Fibroblast of skin of left quadriceps (primary cell): ENCODE measurements at places on chromosomes 6 and 20.

GRCh38 chr6:147508042-147508865 is at the start of gene SAMD5:
Gene SAMD5 (plus strand): TSS chr6:147508690. CDS start chr6:147508929, 239 bp downstream.
- DNase-seq: no peak

- no peak for DNase-seq
Measured at GRCh38 chr6:111757342-111757741, 115.9 kb downstream of the FYN start.

DNA sequence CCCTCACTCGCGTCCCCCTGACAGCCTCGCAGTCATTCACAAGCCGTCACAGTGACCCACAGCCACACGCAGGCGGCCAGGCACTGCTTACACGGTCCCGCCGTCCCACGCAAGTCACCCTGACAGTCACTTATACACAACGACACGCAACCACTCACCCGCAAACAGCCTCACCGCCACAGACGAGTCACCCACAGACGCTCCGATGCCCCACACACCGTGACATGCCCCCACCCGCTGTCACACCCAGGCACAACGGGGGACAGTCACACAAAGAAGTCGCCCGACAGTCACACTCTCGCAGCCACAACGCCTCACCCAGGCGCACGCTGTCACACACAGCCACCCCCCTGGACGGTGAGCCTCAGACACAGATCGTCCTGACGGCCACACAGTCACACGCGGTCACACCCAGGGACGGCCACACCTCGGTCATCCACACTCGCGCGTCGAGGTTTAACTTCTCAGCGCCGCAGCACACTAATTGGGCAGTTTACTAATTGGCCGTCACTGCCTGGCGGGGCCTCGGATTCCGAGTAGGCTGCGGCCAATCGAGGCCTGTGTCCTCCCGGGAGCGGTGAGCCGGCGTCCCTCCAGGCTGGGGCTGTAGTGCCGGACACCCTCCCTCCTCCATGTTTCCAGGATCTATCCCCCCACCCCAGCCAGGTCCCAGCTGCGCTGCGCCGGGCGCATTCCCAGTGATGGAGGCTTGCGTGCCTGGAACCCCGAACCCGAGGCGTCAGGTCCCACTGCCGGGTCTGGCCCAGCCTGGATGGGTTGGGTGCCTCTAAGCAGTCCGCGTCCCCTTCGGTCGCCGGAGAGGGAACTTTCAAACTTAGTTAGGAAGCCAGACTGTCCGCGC is 790 bp downstream of the TOX2 start:
- no peak for DNase-seq

DNA sequence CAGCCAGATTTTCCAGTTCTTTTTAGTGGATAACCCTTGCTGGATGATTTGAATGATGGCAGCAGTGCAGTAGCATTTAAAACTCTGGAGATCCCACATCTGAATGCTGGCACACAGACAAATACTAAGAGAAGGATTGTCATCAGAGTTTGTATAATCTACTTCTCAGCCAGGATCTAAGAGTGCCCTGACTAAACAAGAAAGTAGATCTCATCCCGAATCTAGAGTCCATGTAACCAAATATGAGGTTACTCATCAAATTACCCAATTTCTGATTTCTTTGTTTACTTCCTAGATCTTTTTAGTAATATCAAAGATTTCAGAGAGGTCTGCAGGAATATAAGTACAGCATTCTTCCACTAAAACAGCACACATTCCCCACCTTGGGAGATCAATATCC is 7.8 kb downstream of the TMC2 start:
- DNase-seq: no peak

DNA sequence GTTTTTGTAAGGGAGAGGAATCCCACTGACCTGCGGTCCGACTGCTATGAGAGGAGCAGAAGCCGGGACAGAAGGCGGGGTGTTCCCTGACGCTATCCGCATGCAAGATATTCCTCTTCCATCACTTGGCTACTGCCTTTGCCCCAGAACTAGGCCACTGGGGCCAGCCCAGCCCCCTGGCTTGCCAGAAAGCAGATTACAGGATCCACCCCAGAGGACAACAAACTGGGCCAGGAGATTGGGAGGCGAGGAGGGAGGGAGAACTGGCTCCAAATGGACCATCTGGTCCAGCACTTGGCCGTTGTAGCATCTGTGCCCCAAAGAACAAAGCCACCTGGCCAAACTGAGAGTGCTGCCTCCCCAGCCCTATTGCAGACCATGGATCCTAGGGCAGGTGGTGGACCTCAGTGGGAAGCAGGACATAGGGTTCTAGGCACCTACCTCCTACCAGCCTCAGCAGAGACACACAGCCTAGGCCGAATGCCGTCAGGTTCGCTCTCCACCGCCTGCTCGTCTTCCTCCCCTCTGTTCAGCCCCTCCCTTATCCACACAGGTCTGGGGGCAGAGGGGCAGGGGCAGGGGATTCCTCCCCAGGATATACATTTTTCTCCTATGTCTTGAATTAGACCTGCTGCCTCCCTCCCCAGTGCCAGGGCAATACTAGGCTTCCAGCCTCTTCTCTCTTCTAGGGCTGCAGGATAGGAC is 4.0 kb downstream of the MDGA1 start:
- DNase-seq: no peak
